DMS 273 treated with DMSO at 0.1 percent for 48 hours (cell line): ENCODE measurements at places on chromosomes 11 and 22.

GRCh38 chr11:70024036-70024772, 53.9 kb upstream of the ANO1 start:
- no peak for DNase-seq

GRCh38 chr11:86617502-86617901, 54.9 kb downstream of the ME3 start:
- no peak for DNase-seq

- DNase-seq = no peak
Observed at GRCh38 chr11:75422248-75423231, 10.5 kb downstream of the KLHL35 start.

- no peak for DNase-seq
Observed at GRCh38 chr11:35167426-35167954, 28.5 kb downstream of the CD44 start.

GRCh38 chr22:19644314-19645223, 69.7 kb upstream of the SEPTIN5 start:
- no peak for DNase-seq

- DNase-seq = no peak
Observed at GRCh38 chr11:34232807-34233206, 125.0 kb downstream of the ABTB2 start.

- DNase-seq = no peak
Observed at GRCh38 chr11:71420455-71421241, 27.5 kb downstream of the DHCR7 start.

- DNase-seq = no peak
Observed at GRCh38 chr22:27756212-27756660, 45.3 kb downstream of the MN1 start.

DNA sequence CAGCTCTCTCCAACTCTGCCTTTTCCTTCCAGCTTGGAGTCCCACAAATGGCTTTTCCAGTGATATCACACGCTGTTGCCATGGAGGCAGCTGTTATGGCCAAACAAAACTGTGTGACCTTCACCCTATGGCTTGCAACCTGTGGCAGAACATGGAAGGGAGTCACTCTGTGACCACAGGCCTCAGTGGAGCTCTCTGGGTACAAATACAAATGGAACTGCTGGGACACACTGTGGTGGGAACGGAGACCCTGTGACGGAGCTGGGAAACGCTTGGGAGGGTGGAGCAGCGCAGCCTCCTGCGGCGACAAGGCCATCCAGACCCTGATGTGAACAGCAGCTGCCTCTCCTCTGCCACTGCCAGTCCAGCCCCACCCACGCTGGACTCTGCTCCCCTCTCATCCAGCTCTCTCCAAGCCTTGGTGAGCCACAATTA, 162.5 kb downstream of the ETS1 start:
- no peak for DNase-seq

DNA sequence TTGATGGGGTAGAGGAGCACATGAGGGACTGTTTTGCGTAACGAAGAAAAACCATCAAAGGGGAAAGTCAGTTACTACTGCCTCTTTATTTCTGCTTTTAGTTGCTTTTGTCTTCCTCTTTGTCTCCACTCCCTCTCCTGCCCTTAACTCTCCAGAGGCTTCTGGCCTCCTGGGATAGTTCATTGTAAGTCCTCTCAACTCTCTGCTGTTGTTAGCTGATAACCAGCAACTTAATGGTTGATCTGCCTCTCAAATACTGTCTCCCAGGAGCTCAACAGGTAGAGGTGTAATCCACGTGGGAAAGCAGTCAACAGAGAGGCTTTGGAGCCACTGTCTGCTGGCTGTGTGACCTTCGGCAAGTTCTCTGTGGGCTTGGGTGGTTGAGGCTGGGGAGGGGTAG, 47.3 kb downstream of the CCDC81 start:
- DNase-seq = no peak

GRCh38 chr11:12792590-12792989, 118.4 kb downstream of the TEAD1 start:
- DNase-seq = no peak

DNA sequence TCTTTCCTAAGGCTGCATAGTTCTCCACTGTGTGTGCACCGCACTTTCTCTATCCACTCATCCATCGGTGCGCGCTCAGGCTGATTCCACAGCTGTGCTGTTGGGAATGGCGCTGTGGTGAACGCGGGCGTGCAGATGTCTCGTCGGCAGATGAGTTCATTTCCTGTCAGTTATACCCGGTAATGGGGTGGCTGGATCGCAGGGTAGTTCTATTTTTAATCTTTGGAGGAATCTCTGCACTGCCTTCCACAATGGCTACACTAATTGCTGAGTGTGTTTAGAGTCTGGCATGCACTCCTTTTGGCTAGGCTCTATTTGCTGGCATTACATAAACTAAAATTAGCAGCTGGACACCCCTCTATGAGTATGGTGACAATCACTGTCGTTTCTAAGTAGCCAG, 27.9 kb upstream of the KRTAP5-7 start:
- DNase-seq = no peak

DNA sequence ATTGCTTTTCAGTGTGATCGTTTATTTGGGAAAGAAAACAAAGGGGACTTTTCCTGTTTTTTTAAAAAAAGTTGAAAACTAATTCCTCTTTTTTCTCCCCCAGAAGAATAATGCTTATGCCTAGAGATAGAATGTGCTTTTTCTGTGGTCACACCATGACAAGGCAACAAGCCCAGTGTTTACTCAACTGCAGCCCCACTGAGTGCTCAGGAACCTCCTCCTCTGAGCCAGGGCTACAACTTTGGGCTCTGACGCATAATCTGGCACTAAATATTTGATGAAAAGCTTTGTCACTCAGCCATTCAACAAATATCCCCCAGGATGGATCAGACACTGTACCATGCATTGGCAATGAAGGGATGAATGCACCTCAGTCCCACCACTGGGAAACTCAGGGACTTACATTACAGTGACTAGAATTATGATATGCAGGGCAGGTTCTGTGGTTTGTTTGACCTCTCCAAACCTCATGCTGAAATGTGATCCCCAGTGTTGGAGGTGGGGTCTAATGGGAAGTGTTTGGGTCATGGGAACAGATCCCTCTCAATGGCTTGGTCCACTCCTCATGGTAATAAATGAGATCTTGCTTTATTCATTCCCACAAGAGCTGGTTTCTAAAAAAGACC, 155.9 kb downstream of the CCDC34 start:
- no peak for DNase-seq

DNA sequence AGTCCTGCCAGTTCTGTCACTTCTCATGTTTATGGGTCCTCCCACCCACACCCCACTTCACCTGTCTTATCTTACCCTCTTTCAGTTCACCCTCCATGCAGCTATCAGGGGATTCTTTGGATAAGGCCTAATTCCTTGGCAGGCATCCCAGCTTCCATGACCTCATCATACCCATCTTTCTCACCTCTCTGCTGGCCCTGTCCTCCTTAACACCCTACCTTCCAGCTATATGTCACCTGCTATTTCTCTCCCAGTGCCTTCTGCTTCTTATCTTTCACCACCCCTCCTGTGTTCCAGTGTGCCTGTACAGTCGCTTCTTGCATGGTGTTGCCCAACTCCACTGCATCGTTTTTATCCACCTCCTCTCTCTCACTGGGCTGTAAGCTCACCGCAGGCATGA, 28.3 kb downstream of the SNU13 start:
- DNase-seq = no peak

DNA sequence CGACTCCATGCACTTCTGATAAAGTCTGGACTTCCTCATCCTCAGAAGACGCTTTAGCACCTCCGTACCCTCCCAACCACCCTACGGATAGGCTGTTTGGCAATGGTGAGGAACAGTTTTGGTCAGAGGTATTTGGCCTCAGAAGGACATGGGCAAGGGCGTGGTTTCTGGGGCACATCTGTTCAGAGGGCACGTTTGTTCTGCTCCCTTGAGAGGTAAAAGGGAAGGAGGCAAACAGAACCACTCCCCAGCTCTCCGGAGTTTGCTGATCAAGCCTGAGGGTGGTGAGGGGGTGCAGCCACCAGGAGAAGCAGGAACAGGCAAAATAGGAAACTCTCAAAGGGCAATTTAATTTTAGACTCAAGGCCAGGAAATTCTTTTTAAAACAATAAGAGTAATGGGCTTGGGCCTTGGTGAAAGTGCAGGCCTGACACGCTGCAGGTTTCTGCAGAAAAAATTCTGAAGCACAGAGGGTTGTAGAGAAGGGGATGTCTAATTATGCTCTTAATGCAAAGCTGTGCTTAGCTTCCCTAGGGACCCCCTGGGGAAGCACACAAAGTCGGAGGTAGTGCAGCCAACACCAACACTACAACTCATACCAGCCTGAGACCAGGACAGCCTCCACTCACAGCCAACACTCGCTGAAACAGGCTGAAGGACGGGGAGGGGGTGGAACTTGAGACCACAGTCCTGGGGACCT, 23.3 kb downstream of the ETS1 start:
- DNase-seq = no peak

GRCh38 chr22:41021613-41022454, 70.6 kb upstream of the EP300 start:
- no peak for DNase-seq

DNA sequence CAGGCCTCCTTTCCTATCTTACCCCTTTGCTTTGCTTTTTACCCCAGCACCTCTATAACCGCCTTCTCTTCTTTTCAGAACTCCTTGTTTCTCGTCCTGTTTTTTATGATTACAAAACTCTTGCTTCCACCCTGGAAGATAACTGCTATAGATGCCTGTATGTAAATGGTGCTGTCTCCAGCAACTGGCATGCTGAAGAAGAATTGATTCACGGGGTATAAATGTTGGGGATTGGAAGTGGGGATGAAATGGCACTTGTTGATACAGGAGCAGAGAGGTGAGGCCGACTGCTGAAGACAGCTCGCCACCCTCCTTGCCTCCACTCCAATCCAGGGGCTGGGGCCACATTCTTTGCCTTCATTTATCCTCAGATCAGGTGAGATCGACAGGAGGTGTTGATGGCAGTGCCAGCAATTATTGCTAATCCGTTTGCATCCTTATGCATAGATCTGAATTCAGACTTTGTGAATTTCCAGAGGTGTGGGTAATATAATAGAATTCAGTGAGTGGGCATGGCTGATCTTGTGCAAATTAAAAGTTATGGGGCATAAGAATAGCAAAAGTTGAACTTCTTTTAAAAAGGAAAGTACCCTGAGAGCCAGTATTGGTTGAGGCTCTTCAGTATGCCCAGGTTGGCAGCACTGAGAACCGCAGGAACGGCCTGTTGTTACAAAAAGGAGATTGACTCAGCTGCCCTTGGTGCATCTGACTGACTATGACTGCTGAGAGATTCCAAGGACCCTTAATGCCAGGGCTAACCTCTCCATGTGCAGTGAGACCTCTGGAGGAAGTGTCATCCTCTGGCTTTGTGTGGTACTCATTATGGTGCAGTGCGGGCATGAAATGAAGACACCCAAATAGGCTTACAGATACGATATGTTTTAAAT, 5.3 kb downstream of the NEAT1 start:
- DNase-seq = peak; percentile 54

DNA sequence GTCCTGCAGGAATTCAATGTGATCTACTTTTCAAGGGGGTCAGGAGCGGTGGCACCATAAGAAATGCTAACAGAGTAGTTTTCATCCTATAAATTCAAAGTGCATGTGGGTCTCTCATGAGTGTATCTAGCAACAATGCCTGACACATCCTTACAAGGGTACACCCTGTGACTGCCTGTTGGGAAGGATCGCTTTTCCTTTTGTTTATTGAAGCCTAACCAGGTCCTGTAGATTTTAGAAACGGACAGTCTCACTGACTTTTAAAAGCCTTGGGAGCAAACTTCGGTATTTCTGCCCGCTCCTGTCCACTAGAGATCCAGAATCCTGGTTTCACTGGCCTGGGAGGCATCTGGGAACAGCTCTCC, 102.4 kb downstream of the MICAL2 start:
- no peak for DNase-seq

DNA sequence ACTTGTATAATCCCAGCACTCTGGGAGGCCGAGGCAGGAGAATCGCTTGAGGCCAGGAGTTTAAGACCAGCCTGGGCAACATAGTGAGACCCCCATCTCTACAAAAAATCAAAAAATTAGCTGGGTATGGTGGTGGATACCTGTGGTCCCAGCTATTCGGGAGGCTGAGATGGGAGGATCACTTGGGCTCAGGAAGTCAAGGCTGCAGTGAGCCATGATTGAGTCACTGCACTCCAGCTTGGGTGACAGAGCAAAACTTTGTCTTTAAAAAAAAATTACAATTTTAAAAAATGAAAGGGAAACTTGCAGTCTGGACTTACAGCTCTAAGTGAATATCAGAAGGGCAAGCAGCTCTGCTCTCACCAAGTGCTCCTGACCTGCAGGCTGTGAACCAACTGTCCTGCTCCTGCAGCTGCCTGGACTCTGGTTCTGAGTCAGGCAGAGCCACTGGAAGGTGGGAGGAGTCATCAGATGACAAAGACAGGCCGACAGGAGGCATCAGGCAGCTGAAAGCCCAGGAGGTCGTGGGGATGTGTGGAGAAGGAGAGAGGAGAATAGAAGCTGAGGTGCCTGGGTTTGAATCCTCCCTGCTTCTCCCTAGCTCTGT, 9.6 kb downstream of the SMTNL1 start:
- no peak for DNase-seq

DNA sequence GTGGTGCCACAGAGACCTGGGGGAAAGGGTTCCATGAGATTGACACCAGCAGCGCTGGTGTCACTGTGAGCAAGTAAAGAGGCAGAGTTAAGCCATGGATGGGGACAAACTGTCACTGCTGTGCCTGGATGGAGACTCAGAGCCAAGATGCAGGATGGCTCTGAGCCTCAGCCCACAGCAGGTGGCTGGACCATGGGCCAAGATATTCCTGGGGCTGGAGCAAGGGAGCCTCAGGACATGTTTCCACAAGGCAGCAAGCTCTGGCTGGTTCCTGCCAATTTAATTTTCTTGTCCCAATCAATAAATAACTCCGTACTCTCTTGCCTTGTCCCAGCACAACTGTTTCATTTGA, 23.0 kb downstream of the MYO18B start:
- no peak for DNase-seq

- no peak for DNase-seq
Observed at GRCh38 chr11:85710917-85711316, 24.9 kb upstream of the CCDC89 start.

DNA sequence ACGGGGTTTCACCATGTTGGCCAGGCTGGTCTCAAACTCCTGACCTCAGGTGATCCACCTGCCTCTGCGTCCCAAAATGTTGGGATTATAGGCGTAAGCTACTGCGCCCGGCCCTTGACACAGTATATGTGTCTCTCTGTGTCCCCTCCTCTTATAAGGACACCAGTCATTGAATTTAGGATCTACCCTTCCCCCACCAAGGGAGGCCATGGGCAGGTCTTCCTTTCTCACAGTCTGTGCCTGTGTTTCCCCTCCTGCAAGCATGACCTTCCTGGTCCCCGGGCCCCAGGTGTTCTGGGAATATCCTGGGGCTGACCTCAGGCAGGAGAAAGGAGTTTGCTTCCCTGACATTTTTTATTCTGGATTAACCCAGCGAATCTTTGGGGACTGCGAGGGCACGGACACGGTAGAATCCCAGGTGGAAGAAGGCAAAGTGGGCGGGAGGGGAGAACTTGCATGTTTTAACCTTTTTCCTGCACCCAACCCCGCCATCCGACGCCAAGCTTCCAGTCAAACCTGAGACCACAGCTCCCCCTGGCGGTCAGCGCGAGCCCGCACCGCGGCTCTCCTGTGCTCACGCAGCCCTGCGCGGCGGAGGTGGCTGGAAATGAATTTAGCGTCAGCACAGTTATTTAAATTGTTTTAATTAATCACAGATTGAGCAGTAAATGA, 42.1 kb upstream of the ISX start:
- no peak for DNase-seq

- DNase-seq = no peak
Observed at GRCh38 chr11:48172818-48173609, 43.6 kb upstream of the OR4B1 start.

GRCh38 chr11:61701242-61701886, 21.2 kb downstream of the DAGLA start:
- DNase-seq = peak; percentile 32
